ENCODE measurements at places on chromosomes 5 and 9.

DNA sequence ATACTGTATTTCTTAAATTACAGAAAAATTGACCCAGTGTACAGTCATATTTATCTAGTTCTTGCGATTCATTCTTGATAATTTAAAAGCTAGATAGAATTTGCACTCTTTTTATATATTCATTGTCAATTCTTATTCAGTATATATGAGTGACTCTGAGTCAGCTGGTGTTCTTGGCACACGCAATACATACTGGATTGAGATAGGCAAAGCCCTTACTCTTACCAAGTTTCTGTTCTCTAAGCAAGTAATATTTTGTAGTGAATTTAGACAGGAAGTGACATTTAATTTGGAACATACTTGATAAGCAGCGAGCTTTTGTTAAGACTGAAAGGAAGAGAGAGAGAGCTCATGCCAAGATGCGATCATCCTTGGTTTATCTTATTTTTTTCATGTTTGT lies 57.7 kb downstream of the GPBP1 start:
- no peak for DNase-seq

DNA sequence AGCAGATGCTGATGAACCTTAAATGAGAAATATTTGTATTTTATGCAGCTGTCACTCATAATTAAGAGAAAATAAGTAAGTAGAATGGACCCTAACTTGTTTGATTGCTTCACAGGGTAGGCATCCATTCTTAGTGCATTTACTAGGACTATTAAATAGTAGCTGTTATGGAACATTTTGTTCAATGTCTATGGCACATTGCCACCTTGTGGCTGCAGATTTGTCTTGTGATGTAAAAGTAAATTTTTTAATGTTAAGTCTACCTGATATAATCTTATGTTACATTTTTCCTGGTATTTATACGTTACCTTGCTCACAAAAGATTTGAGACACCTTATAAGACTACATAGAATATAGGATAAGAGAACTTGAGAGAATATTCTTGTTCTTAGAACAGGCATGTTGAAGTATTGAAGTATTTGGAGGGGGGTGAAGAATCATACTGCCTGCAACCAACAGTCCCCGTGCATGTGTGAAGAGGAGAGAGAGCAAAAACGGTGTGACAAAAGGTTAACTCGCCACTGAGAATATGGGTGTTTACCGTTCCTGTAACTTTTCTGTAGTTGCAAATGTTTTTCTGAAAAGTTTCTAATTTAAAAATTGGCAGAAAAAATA lies 161.1 kb downstream of the MAST4 start:
- peak; percentile 46 for DNase-seq

DNA sequence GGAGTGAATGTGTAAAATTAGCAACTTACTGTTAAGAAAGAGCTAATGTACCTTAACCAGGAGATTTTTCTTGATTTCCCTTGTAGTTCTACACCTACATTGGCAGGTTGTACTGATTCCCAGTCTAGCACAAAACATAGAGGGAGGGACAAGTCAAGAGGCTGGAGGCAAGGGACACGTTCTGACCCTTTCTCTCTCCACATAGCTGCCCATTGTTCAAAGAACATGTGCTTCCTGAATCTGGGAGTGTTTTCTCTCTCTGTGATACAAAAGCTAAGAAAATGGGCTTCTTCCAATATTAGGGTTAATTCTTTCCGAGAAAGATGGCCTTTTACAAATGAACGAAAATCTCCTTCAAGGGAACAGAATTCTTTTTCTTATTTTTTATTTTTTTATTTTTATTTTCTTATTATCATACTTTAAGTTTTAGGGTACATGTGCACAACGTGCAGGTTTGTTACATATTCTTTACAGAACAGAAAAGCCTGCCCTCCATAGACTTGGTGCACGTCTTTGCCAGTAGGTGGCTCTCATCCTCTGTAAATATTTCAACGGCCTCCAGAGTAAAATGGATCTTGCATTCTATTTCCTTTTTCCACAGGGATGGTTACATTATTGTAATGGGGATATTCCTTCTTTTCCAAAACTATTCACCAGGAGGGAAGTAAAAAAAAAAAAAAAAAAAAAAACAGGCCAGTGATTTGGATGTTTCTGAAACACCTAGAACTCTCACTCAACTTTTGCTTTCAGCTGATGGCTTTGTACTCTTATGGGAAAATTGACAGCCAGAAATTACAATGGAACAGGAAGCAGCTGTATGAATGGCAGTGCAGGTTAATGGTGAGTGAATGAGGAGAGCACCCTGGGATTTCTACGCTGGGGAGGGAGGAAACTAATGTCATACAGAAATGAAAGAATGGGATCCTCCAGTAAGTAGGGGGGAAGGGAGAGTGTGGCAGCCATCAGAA lies 13.1 kb upstream of the IFNA5 start:
- peak; percentile 36 for DNase-seq

DNA sequence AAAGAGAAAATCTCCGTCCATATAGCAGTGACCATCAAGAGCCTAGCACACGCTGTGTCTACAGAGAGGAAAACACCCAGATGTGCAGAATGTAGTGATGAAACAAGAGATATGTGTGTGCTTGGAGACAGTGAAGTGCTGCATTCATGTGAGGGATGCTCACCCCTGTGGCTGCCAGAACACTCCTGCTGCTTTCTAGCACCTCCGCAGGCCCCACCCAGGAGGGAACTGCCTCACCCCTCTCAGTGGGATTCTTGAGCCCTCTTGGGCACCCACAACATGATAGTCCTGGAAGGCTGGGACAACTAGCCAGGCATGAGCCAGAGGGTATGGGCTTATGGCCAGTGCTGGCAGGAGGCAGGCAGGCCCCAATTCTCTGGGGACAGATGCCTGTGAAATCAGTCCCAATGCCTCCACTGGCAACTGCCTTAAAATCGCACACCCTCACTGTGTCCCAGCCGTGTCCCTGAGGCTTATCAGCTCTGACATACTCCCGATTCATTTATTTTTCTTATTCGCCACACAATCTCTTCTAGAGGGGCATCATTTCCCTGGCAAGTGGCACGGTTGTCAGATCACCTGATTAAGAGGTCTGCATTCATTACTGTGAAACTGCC lies 73.2 kb upstream of the FSTL4 start:
- DNase-seq = no peak

GRCh38 chr5:129915415-129915814 lies 11.2 kb downstream of the CHSY3 start:
- DNase-seq = no peak

- DNase-seq = no peak
These were observed 188.2 kb downstream of the ARRDC3 start for GRCh38 chr5:91194824-91195381.

DNA sequence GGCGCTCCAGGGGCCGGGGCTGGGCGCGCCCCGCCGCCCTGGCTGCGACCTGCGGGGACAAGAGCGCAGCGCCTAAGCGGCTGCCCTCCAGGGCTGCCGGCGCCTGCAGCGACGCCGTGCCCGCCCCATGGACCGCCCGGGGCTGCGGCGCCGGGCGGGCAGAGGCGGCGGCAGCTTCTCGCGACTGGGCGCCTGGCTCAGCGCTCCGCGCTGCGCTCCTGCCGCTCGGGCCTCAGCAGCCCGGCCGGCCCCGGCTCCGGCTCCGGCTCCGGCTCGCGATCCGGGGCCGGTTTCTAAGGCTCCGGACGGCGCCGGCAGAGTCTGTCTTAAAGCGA lies at the start of gene PITX1:
PITX1 (minus strand) TSS at position 328 of the 335 bp plus-strand sequence. CDS start 347 bp downstream, outside the sequence.
- peak; percentile 24 for DNase-seq

DNA sequence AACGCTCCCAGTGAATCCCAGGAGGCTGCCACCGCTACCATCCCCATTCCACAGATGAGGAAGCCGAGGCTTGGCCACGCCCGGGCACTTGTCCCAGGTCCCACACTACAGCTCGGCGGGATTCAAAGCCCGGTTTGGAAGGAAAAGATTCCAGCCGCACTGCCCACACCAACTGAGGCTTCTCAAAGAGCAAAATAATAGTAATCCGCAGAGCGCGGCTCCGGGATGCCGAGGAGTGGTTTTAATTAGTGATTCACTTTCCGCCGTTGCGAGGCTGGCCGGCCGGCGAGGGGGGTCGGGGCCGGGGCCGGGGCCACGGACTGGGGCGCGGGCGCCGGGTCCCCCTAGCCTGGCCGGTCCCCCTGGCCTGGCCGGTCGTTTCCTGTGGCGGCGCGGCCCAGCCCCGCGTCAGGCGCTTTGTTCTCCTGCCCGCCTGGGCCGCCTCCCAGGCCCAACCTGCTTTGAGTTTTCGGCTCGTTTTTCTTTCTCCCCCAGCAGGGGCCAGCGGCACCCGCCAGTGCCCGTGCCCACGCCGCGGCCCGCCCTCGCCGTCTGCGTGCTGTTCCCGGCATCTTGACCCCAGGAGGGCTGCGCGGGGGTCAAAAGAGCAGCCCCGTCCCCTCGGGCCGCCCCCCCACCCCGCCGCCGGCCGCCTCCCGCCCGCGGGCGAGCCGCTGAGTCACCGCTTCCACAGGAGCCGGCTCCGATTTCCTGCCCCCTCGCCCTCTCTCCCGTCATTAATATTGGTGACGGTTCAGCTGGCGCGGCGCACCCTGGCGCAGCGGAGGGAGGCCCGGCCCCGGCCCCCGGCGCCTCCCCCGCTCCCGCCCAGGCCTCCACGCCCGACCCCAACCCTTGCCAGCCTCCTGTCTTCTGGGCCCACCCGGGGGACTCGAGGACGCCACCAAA lies 31.2 kb downstream of the FGF18 start:
- peak; percentile 62 for DNase-seq

DNA sequence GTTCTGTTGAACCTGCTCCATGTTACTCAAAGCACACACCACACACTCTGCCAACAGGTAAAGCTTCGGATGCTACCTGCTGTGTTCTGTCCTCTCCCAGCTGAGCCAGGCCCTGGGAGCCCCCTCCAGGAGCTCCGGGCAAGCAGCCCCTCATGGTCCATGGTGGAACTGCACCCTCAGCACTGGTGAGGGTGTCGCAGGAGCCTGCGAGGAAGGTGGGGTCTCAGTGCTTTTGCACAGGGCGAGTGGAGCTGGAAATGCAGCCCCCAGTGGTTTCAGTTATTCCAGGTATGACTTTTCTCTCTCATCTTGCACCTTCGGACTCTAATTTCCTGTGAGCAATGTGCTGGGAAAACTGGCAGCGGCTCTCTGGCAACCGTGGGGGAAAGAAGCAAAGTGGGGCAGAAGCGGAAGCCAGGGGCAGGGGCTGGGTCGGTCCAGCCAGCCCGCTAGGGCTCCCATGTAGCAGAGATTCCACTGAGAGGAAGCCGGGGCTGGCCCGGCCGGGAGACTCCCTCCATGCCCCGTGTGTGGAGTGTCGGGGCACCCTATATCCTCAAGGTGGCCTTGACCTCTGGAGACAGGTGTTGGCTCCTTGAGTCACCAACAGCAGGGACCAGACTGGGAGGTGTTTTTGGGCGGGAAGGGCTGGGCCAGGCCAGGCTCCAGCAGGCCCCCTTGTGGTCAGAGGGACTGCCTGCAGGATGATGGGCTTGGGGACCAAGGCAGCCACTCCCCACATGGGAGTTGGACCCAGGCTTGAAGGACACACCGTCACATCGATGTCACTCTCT lies 75.6 kb upstream of the PRSS3 start:
- DNase-seq = peak; percentile 64

DNA sequence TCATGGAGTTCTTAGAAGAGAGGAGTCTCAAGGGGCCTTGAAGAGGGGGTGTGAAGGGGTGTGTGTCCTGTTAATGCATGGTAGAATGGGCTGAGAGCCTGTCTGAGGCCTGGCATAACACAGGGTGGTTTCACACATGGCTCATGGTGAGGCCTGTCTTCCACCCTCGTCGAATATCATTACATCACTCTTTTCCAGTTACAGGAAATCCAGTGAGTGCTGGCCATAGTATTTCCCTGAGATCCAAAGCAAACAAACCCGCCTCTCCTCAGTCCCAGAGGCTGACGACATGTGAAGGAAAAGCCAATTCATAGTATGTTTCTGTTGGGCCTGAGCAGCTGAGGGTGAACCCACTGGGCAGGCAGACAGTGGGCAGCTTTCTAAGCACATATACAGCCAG lies 159.4 kb upstream of the NR3C1 start:
- DNase-seq = no peak

DNA sequence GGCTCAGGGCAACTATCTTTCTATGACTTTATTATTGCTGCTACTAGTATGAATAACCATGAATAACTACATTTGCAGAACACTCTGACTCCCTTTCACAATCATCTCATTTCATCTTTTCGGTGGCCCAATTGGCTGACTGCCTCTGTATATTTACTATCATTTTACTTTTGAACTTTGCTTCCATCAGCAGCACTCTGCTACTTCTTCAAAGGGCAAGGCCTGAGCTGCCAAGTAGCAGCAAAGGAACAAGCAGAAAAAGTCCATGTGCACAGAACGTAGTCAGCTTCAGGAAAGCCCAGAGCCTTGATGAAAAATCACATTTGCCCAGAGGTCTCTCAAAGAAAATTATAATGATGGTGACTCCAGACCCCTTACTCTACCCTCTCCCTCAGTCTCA lies 214.5 kb upstream of the PUM3 start:
- no peak for DNase-seq

GRCh38 chr9:99650187-99650874 lies 171.4 kb upstream of the NR4A3 start:
- no peak for DNase-seq

GRCh38 chr5:143400541-143401226 lies 2.8 kb downstream of the NR3C1 start:
- no peak for DNase-seq

- no peak for DNase-seq
These were observed 98.0 kb downstream of the ARL15 start for GRCh38 chr5:54212331-54212730.

DNA sequence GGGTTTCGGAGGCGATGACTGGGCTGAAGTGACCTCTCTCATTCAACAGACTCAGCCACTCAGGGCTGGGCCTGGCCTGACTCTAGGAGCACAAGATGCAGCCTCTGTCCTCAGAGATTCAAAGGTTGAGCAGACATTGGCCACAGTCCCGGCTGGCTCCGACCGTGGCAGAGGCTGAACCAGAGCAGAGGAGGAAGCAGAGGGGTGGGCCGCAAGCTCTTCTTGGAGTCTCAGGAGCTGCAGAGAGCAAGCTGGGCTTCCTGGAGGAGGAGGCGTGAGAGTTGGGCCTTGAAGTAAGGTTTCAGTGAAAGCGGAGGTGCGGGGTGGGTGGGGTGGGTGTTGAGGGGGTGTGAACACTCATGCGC lies 37.6 kb downstream of the ALG2 start:
- DNase-seq = peak; percentile 5

DNA sequence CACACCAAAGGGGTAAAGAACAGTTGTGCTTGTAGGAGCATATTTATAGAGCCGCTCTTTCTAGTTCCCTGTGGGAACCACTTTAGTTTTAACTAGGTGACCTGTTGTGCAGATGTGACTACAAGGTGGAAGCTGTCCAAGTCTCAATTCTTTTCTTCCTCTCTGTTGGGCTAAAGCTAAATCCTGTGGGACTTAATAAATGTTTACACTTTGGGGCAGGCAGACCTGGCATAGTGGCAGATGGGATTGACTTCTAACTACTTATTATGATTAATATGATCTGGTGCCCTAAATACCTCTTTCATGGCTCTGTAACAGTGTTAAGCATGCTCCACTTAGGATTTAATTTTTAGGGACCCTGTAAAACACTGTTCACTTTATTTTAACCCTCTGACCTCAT lies 265.3 kb downstream of the KCTD16 start:
- DNase-seq = no peak

GRCh38 chr5:164998590-164998989 lies 1493.2 kb downstream of the MAT2B start:
- DNase-seq = no peak
